ENCODE measurements at places on chromosomes 6 and 20. TPM values are rescaled to one million over a fixed set of nuclear protein-coding genes. Genes with fewer than 3 reads are reported as not detected.

MOCS1 gene
- 28.2 TPM for total RNA-seq

ECT2L gene
- not detected for total RNA-seq

SIRPA gene
- total RNA-seq: 9.9 TPM

C6orf58 gene
- 0.19 TPM for total RNA-seq

BLTP3A gene
- total RNA-seq: 4.2 TPM

PDE10A gene
- total RNA-seq: 32.4 TPM

PKIB gene
- total RNA-seq: 1.2 TPM

SCRT2 gene
- total RNA-seq: not detected

VWA7 gene
- not detected for total RNA-seq

TMEM200A gene
- total RNA-seq: 124 TPM

CGAS gene
- 10.2 TPM for total RNA-seq

Data from regular cardiac myocyte (primary cell).